ENCODE measurements at places on chromosomes 7 and 10.

DNA sequence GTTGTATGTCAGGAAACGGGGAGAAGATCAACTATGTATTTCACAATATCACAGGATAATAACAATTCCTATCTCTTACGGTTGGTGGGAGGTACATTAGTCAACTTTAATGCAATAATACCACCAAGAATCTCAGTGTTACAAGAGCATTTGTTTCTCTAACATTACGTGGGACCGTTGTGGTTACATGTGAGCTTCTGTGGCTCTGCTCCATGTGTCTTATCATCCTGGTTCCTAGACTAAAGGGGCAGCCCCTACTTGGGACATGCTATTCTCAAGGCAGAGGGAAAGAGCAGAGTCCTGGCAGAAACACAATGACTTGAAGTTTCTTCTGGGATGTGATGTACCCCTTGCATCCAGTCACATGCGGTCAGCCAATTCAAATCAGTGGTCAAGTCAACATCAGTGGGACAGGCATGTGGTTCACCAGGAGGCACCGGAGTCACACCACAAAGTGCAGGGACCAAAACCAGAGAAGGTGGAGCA is 2.5 kb upstream of the ZNF22 start:
- no peak for DNase-seq

DNA sequence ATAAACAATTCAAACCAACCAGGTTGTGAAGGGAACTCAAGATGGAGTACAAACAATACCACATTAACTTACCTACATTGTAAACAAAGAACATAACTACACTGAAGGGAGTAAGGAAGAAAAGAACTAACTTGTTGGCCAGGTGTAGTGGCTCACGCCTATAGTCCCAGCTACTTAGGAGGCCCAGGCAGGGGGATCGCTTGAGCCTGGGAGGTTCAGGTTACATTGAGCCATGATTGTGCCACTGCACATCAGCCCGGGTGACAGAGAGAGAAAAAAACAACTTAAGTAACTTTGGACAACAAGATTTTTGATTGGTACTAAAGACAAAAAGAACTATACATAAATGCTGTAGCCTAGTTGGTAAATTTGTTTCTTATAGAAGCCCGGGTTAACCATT is 68.8 kb downstream of the TRIL start:
- DNase-seq, result no peak

GRCh38 chr7:109284943-109285342 is 715.3 kb downstream of the DNAJB9 start:
- no peak for DNase-seq

DNA sequence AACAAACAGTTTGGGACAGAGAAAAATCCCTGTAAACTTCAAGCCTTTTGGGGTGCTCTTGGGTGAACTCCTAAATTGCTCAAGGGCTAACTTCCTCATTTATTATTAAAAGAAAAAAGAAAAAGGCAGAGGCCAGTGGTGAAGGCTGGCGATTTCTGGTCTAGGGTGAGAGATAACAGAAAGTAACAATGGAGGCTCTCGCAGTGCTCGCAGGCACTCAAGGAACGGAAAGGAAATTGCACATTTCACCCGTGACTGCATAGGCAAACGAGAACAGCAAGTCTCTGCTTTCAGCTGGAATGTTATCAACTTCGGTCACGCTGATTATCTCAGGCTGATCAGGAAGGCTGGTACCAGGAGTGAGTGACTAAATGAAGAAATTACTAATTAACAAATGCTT is 70.7 kb downstream of the PRKAG2 start:
- no peak for DNase-seq

- DNase-seq, result no peak
Observed at GRCh38 chr10:10056961-10057360, 960.7 kb upstream of the CELF2 start.

DNA sequence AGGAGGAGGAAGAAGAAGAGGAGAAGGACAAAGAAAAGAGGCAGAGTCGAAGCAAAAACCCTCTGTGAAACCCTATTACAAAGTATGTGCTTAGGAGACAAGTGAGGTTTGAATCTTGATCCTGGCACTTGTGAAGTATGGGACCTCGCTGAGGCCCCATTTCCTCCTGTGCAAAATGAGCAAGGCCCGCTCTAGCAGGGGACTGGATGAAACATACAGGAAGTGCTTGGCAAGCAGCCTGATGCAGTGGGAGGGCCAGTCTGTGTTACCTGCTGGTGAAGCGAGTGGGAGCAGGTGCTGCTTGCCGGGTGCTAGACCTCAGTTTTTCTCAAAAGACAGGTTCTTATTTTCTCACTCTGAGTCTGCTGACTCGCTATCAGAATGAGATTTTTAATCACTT is 150.4 kb downstream of the JCAD start:
- no peak for DNase-seq

GRCh38 chr7:107122486-107122911 is 46.3 kb upstream of the HBP1 start:
- no peak for DNase-seq
